ENCODE measurements at places on chromosomes 6 and 20. TPM values are rescaled to one million over a fixed set of nuclear protein-coding genes. Genes with fewer than 3 reads are reported as not detected.

- DNase-seq = no peak
Measured at GRCh38 chr6:62150048-62150663, 135.9 kb downstream of the KHDRBS2 start.

DNA sequence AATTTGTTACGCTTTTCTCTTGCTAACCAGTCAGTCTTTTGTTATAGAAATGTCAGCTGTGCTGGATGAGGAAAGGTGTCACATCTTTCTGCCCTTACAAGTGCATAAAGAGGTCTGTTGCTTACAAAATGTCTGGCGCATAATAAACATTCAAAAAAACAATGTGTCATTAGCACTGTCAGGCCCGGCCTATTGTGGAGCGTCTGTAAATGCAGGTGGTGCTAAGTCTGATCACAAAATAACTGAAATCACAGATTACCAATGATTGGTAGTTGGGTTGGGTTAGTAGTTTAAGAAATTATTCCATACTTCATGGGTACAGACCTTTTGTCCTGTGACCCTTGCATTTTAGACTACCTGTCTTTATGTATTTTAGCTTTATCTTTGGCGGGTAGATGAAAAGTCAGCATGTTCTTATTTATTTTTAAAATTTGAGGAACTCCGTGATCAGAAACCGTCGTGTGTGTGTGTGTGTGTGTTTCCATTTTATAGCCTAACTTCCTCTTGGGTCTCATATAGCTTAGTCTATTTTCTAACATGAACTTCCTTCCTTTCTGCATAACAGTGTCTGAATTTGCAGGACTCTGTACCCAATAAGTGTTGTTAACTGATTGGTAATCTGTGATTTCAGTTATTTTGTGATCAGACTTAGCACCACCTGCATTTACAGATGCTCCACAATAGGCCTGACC, 88.1 kb upstream of the IFNGR1 start:
- DNase-seq = no peak

DNA sequence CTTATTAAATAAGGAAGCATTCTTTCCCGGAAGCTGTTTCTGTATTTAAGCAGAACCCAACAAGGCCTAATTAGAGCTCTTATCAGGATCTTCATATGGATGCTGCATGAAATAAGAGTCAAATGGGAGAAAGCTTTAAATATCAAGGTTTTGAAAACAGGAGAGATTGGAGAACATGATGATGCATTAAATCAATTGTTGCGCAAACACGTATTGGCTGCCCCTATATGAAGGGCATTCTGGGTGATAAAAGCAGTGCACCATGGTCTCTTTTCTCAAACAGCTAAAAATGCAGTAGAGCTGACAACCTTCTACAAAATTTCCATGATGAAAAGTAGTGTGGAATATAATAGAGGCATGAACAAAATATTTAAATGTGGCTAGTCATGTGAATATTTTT, 98.9 kb downstream of the TBXT start:
- DNase-seq = no peak

- no peak for DNase-seq
Measured at GRCh38 chr6:141210901-141211300, 921.8 kb upstream of the GJE1 start.

GRCh38 chr6:39819676-39820075, 27.5 kb downstream of the DAAM2 start:
- no peak for DNase-seq

Gene FERMT1
- polyA plus RNA-seq = 0.15 TPM

Gene BPIFB2
- not detected for polyA plus RNA-seq
